Suprapubic skin (tissue), 4 donors: ENCODE measurements at places on chromosomes 12 and 14. TPM values are rescaled to one million over a fixed set of nuclear protein-coding genes. Genes with fewer than 3 reads are reported as not detected.

GRCh38 chr14:73003681-73004080 lies 23.2 kb downstream of the ZFYVE1 start:
- H3K36me3 ChIP-seq: no peaks in the 10 kb centered on the region
- no peak overlapping the region for H3K27ac ChIP-seq
- H3K4me3 ChIP-seq: no peak overlapping the region
- DNase-seq: no peak
- peaks cover 18% of the 10 kb centered on the region for H3K4me1 ChIP-seq

The ZNF385A gene
- 120 TPM for total RNA-seq

The ARPC3 gene
- total RNA-seq: 290 TPM

- H3K4me3 ChIP-seq: no peak overlapping the region
- H3K27me3 ChIP-seq: peaks cover 67% of the 10 kb centered on the region
- no peaks in the 10 kb centered on the region for H3K36me3 ChIP-seq
- DNase-seq: no peak
- no peaks in the 10 kb centered on the region for H3K4me1 ChIP-seq
- no peak overlapping the region for H3K27ac ChIP-seq
These were observed 164.7 kb upstream of the MYL2 start for GRCh38 chr12:111085096-111085495.

DNA sequence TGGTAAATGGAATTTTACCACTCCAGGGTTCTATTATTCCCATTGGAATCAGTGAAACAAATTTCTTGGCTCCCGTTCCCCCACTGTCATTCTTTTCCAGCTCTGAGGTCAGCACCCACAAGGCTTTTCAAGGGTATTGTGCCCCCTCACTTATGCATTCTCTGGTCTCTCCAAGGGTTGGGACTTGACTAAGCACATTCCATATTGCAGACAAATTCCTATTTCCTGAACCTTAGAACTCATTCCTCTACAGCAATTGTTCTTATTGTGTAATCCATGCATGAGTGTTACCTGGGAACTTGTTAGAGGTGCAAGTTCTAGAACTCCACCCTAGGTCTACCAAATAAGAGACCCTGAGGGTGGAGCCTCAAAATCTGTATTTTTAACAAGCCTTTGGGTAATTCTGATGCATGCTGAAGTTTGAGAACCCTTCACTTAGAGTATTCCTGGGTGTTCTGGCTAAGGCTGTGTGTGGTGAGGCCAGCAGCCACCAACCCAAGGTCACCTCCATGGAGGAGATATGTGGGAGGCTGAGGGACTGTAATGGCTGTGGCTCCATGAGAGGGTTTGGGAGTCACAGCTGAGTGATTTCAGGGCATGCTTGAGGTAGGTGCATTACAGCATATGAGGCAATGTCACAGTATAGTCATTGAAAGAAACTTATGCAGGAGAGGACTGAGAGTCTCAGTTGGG lies 150.9 kb downstream of the TTC6 start:
- no peak overlapping the region for H3K27ac ChIP-seq
- no peak for DNase-seq
- no peaks in the 10 kb centered on the region for H3K36me3 ChIP-seq
- H3K4me3 ChIP-seq: no peak overlapping the region

- peaks cover 20% of the 10 kb centered on the region for H3K4me1 ChIP-seq
- no peaks in the 10 kb centered on the region for H3K36me3 ChIP-seq
- DNase-seq: no peak
- no peaks in the 10 kb centered on the region for H3K27me3 ChIP-seq
- H3K4me3 ChIP-seq: no peak overlapping the region
- H3K27ac ChIP-seq: no peak overlapping the region
These were observed 9.4 kb downstream of the CFAP251 start for GRCh38 chr12:121927813-121928212.

DNA sequence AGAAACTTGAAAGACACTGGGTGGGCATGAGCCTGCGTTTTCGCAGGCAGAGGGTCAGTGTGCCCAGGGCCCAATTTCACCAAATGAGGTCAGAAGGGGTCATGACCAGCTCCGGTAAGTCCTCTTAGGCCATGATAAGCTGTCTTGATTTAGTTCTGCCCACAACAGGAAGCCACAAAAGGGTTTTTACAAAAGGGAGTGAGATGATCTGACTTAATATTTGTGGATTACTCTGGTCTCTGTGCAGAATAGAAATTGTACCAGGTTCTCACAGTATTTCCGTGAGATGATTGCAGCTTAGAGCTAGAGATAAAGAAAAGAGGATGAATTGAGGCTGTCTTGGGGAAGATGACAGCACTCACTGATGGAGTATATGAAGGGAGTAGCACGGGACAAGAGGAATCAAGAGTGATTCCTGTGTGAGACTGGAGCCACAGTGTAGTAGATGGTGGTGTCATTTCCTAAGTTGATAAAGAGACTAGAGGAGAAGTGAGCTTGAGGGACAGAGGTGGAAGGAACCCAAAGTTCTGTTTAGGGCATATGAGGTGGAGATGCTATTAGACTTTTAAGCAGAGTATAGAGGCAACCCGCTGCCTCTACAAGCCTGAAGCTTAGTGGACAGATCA lies 288.3 kb upstream of the AMIGO2 start:
- no peaks in the 10 kb centered on the region for H3K36me3 ChIP-seq
- H3K27me3 ChIP-seq: no peaks in the 10 kb centered on the region
- peaks cover 8% of the 10 kb centered on the region for H3K4me1 ChIP-seq

- no peaks in the 10 kb centered on the region for H3K4me1 ChIP-seq
- no peaks in the 10 kb centered on the region for H3K27me3 ChIP-seq
- H3K27ac ChIP-seq: no peak overlapping the region
- H3K36me3 ChIP-seq: no peaks in the 10 kb centered on the region
These were observed 19.6 kb downstream of the IFNG start for GRCh38 chr12:68139941-68140340.

The PMCH gene
- total RNA-seq: not detected
